ENCODE measurements at places on chromosomes 12 and 14.

DNA sequence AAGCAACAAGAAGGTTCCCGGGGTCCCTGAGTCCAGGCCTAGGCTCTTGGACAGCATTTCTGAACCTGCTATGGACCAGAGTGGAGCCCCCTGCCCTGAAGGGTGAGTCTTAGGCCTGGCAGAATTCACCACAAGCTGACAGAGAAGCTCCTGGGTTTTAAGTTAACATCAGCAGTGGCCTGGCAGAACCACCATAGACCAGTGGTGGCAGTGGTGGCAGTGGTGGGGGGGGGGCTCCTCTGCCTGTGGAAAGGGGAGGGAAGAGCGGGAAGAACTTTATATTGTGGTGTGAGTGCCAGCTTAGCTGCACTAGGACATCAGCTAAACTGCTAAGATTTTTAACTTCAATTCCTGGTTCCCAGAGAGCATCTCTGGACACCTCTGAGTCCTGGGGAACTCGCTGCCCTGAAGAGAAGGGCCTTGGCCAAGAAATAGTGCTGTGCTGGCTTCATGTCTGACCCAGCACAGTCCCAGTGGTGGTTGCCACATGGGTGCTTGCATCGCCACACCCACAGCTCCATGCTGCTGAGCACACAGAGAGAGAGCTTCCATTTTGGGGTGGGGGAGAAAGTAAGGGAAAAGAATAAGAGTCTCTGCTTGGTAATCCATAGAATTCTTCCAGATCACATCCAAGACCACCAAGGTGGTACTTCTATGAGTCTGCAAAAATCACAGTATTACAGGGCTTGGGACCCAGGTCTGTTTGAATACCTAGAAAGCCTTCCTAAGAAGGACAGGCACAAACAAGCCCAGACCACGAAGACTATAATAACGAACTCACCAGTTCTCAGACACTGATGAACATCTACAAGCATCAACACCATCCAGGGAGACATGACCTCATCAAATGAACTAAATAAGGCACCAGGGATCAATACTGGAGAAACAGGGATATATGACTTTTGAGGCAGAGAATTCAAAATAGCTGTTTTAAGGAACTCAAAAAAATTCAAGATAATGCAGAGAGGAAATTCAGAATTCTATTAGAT is 20.4 kb upstream of the RNF212B start:
- no peak for DNase-seq

- no peak for DNase-seq
Measured at GRCh38 chr12:83476695-83477690, 790.3 kb downstream of the TMTC2 start.

DNA sequence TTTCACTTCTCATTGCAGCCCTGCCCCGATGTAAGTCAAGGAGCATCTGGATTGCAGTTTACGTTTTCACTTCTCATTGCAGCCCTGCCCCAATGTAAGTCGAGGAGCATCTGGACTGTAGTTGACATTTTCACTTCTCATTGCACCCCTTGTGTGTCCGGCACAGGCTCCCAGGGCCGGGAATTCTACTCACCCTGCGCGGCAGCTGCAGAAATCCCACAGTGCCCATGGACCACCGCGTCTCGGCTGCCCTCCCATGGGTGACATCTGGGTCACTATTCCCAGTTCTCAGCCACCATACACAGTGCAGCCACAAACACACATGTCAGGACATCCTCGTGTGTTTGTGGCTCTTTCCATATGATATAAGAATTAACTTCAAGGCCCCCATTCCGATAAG is 378.5 kb downstream of the ADGRD1 start:
- no peak for DNase-seq

DNA sequence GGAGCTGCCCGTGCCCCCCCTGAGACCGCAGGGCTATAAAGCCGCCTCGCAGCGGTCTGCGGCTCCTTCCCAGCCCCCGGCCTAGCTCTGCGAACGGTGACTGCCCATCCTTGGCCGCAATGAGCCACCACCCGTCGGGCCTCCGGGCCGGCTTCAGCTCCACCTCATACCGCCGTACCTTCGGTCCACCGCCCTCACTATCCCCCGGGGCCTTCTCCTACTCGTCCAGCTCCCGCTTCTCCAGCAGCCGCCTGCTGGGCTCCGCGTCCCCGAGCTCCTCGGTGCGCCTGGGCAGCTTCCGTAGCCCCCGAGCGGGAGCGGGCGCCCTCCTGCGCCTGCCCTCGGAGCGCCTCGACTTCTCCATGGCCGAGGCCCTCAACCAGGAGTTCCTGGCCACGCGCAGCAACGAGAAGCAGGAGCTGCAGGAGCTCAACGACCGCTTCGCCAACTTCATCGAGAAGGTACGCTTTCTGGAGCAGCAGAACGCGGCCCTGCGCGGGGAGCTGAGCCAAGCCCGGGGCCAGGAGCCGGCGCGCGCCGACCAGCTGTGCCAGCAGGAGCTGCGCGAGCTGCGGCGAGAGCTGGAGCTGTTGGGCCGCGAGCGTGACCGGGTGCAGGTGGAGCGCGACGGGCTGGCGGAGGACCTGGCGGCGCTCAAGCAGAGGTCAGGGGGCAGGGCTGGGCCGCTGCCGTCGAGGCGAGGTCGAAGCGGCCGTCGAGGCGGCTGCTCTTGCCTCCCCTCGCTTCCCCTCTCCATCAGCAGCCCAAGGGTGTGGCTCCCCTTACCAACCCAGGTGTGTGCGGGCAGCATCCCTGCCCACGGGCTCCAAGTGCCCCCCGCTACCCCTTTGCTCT is at the start of gene PRPH:
Gene PRPH, plus strand, starts transcription at position 66 of the 855 bp plus-strand sequence. Its CDS starts 54 bp downstream, at position 120.
- no peak for DNase-seq

DNA sequence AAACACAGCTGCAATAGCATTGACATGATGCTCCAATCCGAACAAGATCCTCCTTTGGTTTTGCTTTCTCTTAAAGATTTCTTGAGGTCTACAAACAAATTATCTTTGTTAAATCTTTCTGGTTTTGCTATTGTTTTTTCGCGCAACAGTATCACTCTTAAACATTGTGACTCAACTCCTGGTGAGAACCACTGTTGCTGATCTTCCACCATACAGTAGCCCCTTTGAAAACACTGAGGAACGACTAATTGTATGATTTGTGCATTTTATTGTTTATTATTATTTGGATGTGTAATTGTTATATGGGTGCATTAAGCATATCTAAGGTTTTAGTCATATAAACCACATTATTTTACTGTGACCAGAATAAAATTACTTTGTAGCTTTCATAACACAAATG is 282.8 kb downstream of the EGLN3 start:
- DNase-seq, result no peak

GRCh38 chr14:51094282-51094821 is 553 bp downstream of the TRIM9 start:
- no peak for DNase-seq

DNA sequence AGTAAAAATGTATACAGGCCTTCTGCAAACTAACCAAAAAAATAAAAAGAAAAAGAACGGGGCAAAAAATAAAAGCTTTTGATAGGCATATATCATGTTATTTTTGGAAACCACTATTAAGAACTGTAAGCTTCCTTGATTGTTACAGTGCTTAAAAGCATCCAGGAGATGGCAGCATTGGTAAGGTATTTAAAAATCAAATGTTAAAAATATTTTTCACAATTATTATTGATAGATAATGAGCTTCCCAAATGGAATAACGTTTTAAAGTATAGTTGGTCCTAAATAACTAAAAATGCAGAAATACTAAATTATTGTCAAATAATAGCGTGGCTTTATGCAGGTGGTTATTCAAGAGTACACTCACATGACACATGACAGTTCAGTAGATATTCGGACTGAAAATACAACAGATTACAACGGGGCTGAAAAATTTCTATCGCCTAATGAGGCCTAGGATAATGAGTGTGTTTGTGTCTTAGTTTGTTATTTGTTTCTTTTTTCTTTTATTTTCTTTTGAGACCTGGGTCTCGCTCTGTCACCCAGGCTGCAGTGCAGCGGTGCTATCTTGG is 127.2 kb upstream of the ATF7IP start:
- DNase-seq, result no peak

GRCh38 chr12:59717436-59717835 is 121.6 kb downstream of the SLC16A7 start:
- DNase-seq, result no peak

DNA sequence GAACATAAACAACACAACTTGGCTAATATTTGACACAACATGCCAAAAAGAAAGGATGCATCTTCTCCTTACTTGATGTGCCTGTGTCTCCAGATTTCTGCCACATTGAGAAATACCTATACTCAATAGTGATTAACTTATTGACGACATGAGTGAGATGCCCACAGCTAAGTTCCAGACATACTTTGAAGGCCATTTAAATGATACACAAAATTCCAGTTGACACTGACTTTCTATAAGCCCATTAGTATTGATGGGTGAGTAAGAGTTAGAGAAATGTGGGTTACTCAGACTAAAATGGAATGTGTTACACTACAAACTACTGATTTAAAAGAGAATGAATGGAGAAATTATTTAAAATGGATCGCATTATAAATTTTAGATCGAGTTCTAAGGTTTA is 838.2 kb upstream of the MGAT4C start:
- no peak for DNase-seq

DNA sequence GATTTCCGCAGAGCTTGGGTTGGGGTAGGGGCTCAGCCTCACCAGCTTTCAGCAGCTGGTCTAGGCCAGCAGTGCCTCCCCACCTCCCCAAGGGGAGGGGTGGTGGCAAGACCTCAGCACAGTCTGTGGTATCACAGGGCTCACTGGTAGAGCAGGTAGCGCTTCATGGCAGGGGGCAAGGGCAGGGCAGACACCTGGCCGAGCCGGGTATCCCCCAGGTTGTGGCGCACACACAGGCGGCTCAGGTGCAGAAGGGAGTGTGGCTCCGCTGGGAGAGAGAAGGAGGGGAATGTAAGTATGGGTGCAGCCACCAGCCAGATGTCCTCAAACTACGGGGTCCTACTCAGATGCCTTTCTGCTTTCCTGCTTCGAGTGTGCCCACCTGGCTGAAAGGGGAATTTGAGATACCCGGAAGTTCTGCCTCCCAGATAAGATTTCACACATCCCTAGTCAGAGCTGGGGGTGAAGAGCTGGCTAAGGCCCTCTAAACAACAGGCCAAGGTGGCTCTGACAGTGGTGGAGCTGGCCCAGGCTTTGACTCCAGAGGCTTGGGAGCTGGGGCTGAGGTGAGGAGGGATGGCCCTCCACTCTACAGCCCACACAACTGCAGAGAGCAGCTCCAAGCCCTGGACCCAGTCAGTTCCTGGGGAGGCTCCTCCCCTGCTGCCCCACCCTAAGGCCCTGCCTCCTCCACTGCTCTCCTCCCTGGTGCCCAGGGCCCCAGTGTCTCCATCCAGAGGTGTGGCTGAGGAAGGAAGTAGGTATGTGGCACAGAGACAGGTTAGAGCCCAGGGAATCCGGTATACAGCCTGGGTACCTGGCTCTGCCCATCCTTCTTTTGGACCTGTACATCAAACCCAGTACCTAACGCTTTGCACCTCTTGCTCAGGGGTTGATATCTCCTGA is 1.8 kb downstream of the SPSB2 start:
- peak; percentile 74 for DNase-seq

Data from Calu3 (cell line).